ENCODE measurements at places on chromosomes 12 and 14.

GRCh38 chr14:76760331-76761135 lies 735 bp upstream of the VASH1 start:
- DNase-seq, result no peak

GRCh38 chr14:105527381-105527825 lies 1.0 kb downstream of the TMEM121 start:
- DNase-seq, result peak; percentile 3

DNA sequence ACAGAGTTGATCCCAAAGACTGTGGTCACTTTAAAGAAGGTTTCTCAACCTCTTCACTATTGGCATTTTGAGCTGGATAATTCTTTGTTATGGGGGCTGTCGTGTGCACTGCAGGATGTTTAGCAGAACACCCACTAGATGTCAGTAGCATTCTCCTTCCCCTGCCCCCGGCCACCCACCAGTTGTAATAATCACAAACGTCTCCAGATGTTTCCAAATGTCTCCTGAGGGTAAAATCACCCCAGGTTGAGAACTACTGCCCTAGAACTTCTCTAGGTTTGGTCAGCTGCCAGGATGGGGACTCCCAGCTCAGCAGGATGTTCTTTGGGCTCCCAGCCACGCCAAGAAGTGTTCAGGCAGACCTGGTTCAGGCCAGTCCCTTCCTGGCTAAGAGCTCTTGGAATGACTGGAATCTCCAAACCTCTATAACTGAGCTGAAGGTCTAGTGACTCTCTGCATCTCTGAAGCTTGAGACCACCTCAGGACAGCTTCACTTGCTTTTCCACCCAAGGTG lies 12.5 kb upstream of the AJUBA start:
- peak; percentile 64 for DNase-seq

DNA sequence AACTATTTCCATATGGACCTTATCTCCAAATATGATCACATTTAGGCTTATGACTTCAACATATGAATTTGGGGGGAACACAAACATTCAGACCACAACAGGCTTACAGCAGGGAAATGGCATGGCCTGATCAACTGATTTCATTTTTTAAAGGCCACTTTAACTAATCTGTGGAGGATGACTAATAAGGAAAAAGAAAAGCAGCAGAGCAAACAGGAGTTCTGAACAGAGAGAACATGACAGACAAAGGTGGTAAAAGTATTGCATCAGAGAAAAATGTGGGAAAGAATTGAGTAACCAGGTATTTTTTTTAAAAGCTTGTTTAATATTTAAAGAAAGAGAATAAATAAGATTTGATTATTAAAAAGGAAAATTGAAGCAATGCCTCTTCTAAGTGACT lies 366.1 kb upstream of the TMPO start:
- DNase-seq, result no peak

Measured in hepatocyte (in vitro differentiated cells).